RPMI8226 (cell line): ENCODE measurements at places on chromosomes 13 and 19.

DNA sequence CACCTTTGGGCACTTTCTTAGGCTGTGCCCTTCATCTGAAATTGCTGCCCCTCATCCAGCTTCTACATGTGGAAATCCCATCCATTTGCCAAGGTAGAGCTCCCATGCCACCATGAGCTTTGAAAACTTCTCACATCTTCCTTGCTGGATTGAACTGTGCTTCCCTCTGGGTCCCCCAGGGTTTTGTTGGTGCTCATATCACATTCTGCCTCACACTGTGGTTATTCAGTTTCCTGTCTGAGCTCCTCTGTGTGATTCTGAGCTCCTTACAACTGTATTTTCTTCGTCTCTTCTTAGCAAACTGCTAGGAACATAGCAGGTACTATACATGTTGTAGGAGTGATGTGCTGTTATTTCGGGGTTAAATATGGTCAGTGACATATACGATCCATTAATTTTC, 74.9 kb upstream of the KL start:
- DNase-seq: no peak

DNA sequence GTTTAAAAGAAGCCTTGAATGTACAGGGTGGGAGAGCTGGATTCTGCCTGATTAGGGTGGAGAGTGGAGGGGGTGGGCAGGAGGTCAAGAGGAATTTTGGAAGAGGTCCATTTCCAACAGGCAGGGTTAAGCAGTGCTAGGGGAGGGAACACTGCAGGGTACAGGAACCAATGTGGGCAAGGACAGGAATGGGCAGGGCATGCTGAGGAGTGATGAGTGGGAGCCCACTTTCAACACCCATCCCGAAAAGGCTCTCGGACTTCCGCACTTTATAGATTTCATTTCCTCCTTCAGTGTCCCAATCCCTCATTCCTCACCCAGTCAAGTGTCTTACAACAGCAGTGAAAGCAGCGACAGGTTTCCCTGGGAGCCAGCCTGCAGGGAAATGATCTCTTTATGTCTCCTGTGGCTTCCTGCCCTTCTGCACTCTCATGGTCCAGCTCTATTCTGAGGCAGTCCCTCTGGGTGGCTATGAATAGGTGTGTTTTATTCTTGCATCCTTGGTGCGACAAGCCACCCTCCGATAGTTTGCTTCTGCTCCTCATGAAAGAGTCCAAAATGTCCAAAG, 50.5 kb upstream of the ZNF507 start:
- DNase-seq: no peak

GRCh38 chr19:45331411-45331810, 8.7 kb upstream of the CKM start:
- no peak for DNase-seq

- no peak for DNase-seq
These were observed 277.1 kb downstream of the KLF12 start for GRCh38 chr13:73857106-73857505.

GRCh38 chr19:16889366-16889882, 625 bp downstream of the F2RL3 start:
- DNase-seq: no peak

DNA sequence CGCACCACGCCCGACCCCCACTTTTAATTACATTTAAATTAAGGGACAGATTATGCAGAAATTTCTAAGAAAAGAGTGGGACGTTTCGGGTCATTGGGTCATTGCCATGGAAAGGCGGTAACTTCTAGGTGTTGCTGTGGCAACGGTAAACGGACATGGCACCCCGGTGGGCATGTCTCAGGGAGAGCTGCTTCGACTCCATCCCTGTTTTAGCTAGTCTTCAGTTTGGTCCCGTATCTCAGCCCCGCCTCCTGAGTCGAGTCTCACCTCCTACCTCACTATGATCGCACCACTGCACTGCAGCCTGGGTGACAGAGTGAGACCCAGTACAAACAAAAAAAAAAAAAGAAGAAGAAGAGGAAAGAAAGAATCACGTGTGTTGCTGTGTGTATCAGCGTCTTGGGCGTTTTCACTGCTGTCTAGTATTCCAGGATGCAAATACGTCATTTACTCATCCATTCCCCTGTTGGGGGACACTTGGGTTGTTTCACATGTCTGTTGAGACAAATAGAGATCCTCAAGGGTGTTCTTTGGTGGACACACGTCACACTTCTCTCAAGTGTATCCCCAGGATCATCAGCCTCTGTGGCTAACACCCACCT, 41.7 kb downstream of the CELF5 start:
- no peak for DNase-seq

- DNase-seq: no peak
These were observed 25.7 kb downstream of the CRYL1 start for GRCh38 chr13:20499986-20500385.

GRCh38 chr19:47240556-47240955, 9.6 kb upstream of the BBC3 start:
- no peak for DNase-seq

GRCh38 chr19:8338835-8339234, 4.2 kb downstream of the KANK3 start:
- DNase-seq: no peak

- no peak for DNase-seq
These were observed 96.8 kb upstream of the VSTM2B start for GRCh38 chr19:29429021-29429420.

- DNase-seq: no peak
These were observed 22.8 kb downstream of the HTR2A start for GRCh38 chr13:46874006-46874405.

- DNase-seq: no peak
These were observed 1984.4 kb downstream of the OLFM4 start for GRCh38 chr13:55013051-55013450.

DNA sequence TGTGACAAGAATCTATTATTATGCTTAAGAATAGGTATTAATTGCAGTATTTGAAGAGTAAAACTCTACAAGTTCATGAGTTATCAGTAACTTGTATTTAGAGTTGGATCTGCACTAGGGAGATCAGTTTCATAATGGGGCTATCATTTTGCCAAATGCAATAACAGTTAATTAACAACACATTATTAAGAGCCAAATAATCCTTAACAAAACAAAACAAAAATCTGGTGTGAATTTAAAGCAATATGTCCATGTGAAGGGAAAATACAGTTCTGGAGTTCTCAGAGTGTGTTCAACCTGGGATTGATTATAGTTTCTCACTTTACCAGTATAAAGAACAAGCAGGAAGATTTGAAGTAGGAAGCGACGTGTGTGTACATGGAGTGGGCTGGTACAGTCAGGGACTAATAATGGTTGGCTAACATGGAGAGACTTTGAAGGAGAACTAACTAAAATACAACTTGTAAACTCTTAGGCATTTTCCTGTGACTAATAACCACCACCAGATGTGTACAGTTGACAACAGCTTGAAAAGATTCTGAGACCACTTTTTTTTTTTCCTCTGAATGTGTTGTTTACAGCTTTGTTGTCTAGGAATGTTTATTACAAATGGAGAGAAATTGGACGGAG, 58.5 kb downstream of the POSTN start:
- DNase-seq: no peak

GRCh38 chr13:93680329-93680728, 453.7 kb downstream of the GPC6 start:
- no peak for DNase-seq

- DNase-seq: no peak
These were observed 556.1 kb downstream of the EFNB2 start for GRCh38 chr13:105979131-105980011.

- DNase-seq: no peak
These were observed 1.2 kb downstream of the NDUFA7 start for GRCh38 chr19:8319807-8320520.

DNA sequence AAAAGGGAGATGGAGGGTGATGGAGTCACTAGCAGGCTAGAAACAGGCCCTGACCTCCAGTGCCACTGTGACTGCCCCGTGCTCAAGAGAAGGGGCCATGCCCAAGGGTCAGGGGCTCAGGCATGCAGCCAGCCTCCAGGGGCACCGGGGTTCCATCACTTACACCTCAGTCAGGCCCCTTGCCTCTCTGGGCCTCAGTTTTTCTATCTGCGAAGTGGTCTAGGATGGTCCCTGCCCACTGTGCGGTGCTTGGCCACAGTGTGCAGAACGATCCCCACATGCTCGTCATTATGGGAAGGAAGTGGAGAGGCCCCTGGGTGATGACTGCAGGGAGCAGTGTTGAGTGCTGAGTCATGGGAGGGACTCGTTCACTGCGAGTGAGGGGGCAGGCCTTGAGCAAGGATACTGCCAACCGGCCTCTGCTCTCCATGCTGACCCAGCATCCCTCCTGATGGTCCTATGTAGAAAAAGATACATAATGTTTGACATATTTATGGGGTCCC, 23.1 kb downstream of the TMED1 start:
- no peak for DNase-seq

DNA sequence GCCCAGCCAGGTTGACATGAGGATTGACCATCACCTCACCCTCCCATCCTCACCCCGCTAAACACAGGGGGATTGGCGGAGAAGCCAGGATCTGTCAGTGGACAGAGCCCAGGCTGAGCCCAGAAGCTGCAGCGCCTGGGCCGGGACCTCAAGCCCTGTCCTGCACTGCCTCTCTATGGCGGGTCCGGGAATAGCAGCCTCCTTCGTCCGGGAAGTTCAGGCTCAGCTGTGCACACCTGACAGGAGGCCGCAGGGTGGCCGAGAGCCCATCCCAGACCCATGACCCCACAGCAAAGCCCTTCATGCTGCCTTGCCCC, 67.8 kb downstream of the SPACA7 start:
- peak; percentile 67 for DNase-seq

DNA sequence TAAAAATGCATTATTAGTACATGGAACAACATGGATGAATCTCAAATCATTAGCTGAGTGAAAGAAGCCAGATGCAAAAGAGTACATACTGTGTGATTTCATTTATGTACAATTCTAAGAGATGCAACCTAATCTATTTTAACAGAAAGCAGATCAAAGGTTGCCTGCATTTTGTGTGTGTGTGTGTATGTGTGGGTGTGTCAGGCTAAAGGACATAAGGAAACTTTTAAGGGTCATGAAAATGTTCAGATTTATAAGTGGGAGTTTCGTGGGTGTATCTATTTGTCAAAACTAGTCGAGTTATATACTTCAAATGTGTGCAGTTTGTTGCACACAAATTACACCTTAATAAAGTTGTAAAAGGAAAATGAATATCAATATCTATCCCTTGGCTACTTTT, 17.9 kb upstream of the NEK3 start:
- DNase-seq: no peak

DNA sequence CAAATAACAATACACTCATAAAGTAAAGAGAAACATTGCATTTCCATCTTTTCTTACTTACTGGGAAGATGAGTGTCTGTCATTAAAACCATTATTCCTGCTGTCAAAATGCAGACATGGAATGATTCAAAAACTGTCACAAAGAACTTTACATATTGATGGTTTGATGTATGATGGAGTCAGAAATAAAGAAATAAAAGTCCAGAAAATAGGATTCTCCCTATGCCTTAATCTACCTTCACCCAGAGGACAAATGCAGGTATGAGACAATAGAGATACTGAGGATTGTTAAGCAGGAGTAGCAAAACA, 656.1 kb downstream of the TBC1D4 start:
- no peak for DNase-seq

DNA sequence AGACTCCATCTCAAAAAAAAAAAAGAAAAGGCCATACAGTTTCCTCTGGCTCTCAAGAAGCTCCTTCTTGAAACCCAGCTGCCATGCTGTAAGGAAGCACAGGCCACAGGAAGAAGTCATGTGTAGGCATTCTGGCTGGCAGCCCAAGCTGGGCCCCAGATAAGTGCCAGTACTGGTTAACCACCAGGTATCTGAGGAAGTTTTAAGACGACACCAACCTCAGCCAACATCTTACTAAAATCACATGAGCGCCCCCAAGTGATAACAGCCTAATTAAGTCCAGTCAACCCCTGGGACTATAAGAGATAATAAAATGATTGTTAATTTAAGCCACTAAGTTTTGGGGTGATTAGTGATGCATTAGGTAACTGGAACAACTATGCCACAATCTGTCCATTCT, 27.4 kb upstream of the AKT2 start:
- DNase-seq: peak; percentile 52

DNA sequence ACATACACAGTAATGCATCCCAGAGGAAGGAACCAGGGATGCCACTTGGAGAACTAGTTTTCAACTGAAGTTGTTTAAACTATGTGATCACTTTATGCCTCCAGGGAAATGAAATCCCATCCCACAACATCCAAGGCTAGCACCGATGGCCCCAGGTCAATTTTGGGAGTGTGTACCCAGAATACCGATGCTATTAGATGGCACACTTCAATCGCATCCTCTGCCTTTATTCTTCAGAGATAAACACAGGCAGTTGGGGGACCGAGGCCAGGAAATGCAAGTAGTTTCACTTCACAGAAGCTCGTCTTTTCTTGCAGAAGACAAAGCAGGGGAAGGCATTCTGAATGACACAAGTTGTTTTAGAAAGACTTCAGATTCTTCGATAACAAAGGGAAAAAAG, 13.8 kb downstream of the STK24 start:
- no peak for DNase-seq

- no peak for DNase-seq
These were observed 11.3 kb downstream of the HNRNPM start for GRCh38 chr19:8456064-8456463.

DNA sequence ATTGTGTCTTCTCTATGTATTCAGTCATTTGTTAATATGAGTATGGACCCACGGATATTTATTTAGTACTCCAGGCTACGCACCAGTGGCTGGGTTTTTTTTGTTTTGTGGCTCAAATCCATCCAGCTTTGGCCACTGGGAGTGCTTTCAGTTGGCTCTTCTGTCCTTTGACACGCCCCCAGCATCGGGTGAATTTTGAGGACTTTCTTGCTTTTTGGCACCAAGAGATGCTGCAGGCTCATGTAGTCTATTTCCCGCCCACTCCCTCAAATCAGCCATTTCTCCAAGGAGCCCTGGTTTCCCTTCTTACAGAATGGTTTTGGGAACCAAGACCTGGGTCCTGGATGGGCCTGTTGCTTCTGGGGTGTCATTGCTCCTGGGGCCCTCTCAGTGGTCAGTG, 55.8 kb downstream of the SMARCA4 start:
- DNase-seq: no peak

DNA sequence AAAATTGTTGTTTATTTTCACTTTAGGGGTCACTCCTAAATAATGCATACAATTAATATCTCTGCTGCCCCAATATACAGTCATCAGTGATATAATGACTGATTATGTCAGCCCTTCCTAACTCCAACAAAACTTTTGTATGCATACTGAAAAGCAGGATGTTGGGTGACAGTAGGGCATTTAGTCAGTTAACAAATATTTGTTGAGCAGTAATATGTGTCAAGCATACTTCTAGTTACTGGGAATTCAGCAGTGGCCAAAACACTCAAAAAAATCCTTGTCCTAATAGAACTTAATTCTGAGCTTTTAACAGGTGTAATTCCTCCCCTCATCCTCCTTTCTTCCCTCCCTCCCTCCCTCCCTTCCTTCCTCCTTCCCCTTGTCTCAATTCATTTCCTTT, 560.7 kb upstream of the KLHL1 start:
- DNase-seq: no peak

- no peak for DNase-seq
These were observed 20.8 kb upstream of the KCTD15 start for GRCh38 chr19:33775731-33776487.

- no peak for DNase-seq
These were observed 890.0 kb downstream of the UQCRFS1 start for GRCh38 chr19:28322945-28323344.

GRCh38 chr19:18108897-18109296, 11.3 kb downstream of the MAST3 start:
- DNase-seq: no peak
